ENCODE measurements at places on chromosomes 16 and 17.
A peak's percentile ranks its signal among the peaks of the same experiment; 100 is the strongest.

GRCh38 chr16:68279726-68280558, 15.6 kb downstream of the SLC7A6 start:
- no peak for DNase-seq

DNA sequence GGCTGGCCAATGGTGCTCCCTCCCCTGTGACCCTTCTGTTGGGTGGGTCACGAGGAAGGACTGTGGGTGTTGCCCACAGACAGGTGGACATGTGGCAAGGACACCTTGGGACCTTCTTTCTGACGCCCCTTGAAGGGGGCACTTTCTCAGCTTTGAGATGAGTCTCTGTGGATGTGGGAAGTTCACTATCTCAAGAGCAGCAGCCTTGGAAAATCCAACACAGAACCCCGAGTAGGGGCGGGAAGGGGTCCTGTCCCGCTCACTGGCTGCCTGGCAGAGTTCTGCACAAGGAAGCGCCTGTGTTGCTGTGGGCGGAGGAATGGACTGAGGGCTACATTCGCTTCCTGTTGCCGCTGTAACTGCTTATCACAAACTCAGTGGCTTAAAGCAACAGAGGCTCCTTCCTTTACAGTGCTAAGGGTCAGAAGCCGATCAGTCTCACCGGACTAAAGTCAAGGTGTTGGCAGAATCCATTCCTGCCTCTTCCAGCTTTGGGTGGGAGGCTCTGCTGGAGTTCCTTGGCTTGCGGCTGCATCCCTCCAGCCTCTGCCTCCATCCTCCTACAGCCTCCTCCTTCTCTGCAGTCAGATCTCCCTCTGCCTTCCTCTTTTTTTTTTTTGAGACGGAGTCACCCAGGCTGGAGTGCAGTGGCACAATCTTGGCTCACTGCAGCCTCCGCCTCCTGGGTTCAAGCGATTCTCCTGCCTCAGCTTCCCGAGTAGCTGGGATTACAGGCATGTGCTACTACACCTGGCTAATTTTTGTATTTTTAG, 305.2 kb downstream of the SEC14L1 start:
- DNase-seq = peak; percentile 76

- no peak for DNase-seq
These were observed 504.2 kb upstream of the SALL1 start for GRCh38 chr16:51655249-51655648.

- no peak for DNase-seq
These were observed 49.3 kb downstream of the TTC19 start for GRCh38 chr17:16048811-16049449.

GRCh38 chr17:82648742-82649331, 593 bp upstream of the WDR45B start:
- DNase-seq = no peak

- DNase-seq = no peak
These were observed 40.3 kb downstream of the PKD1 start for GRCh38 chr16:2095315-2095853.

GRCh38 chr17:31556969-31557645, 165.6 kb downstream of the RAB11FIP4 start:
- DNase-seq = no peak

- DNase-seq = no peak
These were observed 95.2 kb upstream of the SMIM36 start for GRCh38 chr17:55606488-55606815.

GRCh38 chr17:52410781-52411180, 252.3 kb upstream of the CA10 start:
- DNase-seq = no peak

GRCh38 chr16:80509872-80510271, 30.9 kb upstream of the DYNLRB2 start:
- DNase-seq = no peak

GRCh38 chr17:43645765-43646481, 15.8 kb downstream of the MEOX1 start:
- DNase-seq = no peak

DNA sequence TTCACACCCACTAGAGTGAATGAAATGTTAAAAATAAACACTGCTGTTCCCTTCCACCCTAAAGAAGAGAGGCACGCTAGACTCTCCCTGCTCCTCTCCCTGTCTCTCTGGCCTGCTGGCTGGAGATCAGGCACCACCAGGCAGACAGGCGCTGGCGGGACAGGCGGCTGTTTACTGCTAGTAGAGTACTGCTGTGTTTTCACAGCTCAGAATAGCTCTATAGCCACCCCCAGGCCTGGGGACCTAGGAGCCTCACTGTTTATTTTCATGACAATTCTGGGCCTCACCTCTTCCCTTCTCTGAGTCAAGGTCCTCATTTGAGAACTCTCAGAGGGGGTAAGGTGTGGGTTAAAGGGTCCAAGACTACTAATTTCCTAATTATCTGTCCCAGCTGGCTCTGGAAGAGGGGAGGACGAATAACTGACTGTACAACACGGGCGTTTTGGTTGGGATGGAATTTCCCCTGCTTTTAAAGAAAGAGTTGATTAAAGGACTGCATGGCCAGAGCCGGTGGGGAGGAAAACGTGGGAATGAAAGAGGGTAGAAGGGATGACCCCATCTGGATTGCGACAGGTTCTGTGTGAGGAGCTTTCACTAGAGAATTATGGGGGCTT, 9.0 kb upstream of the G6PC1 start:
- no peak for DNase-seq

DNA sequence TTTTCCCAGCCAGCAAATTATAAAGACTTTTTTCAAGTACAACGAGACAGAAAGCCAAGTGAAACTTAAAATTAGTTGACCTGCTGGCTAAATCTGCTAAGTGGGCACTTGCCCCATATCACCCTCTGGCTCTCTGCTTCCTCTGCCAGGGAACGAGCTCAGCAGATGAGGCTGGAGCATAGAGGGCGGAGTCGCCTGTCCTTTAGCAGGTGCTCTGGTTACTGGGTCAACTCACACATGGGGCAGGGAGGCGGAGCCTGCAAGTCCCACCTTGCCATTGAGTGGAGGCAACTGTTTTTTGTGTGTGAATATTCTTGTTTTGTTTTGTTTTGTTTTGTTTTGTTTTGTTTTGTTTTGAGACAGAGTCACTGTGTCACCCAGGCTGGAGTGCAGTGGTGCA, 62.5 kb downstream of the EMP2 start:
- no peak for DNase-seq

DNA sequence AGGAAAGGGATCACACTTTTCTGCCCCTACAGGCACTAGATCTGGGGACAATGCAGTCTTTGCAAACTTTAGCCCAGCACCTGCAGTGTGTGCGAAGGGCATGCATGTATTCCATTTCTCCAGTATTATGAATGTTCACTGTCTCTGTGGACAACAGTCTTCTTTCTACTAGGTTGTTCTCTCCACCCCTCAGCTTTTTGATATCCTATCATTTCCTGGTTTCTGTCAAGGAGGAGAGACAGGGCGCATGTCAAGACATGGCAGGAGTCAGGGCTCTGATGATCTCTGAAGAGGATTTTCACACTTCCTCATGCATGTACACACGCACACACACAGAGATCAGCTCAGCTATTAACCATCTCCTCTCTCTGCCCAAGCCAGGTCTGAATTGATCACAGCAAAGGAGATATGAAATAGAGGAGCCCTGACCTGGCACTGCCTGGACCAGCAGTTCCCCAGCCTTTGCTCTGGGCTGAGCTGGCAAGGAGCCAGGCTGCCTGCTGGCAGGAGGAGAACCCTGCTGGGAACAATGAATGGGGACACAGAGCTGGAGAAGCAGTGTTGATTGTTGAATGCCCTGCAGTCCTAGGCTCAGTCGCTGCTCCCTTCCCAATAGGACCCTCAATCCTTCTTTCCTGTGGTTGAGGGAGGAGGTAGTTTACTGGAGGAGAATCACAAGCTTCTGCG, 2.6 kb downstream of the GPR179 start:
- no peak for DNase-seq

- DNase-seq = no peak
These were observed 10.9 kb upstream of the WSB1 start for GRCh38 chr17:27283060-27283459.

- DNase-seq = no peak
These were observed 7.5 kb upstream of the SNTB2 start for GRCh38 chr16:69179328-69180010.

- no peak for DNase-seq
These were observed 683.5 kb downstream of the MAF start for GRCh38 chr16:78916928-78917545.

GRCh38 chr16:72665701-72666100, 382.2 kb downstream of the ZFHX3 start:
- no peak for DNase-seq

DNA sequence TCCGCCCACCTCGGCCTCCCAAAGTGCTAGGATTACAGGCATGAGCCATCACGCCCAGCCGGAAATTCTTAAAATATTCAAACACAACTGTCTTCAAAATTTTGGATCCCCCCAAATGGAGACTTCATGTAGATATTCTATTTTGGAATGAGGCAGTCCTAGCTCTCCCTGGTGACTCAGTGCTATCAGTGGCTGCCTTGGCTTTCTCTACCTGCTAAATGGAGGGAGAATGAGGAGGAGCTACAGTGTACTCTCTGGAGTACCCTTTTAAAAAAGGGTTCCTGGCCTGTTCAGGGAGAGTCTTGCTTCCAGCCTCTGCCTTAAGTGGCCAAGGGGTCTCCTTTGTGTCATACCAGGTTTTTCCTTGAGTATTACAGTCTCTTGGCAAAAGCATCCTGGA, 10.8 kb downstream of the ALKBH5 start:
- no peak for DNase-seq

DNA sequence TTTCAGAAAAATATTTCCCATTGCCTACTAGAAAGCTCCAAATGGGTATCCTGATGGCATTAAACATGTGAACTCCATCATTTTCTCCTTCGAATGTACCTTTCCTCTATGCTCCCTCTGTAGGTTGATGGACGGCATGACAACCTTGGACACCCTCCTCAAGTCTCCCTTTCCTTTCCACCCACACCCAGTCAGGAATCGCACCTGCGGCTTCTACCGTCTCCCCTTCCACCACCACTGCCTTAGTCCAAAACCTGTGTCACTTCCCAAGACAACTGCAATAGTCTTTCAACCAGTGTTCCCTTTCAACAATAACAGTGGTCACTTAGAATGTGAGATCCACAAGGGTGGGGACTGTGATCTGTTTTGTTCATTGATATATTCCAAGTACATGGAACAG, 233.1 kb upstream of the AXIN2 start:
- no peak for DNase-seq

- no peak for DNase-seq
These were observed 121.1 kb downstream of the CYLD start for GRCh38 chr16:50862818-50863643.

- DNase-seq = no peak
These were observed 257.3 kb upstream of the SALL1 start for GRCh38 chr16:51408357-51408756.

DNA sequence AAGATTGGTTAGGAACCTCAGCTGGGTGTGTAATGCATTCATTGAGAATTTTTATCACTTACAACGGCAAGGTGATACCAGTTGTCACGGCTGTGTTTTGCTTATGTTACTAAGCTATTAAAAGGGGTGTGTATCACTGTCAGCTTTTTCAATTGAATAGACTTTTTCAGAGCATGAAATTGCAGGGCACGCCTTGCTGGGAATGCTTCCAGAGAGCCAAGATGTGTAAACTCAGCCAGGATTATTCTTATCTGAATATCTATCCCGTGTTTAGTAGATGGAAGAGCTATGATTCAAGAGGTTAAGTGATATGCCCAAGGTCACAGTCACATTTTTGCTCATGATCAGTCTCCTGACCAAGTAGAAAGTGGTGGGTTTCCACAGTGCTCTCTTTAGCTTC, 6.6 kb upstream of the TEKT3 start:
- DNase-seq = no peak

DNA sequence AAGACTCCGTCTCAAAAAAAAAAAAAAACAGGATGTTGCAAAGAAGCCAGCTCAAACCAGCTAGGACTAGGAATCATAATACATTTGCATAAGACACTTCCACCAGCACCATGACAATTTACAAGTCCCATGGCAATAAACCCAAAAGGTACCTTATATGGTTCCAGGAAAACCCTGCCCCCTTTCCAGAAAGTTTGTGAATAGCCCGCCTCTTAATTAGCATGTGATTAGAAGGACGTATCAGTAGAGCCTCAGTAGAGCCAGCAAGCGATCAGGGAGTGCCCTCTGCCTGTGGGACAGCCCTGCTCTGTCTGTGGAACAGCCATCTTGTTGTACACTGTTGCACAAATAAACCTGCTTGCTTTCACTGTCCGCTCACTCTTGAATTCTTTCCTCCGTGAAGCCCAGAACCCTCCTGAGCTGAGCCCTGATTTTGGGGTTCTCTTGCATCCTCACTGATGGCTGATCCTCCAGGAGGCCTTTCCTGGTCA, 14.0 kb downstream of the NUPR1 start:
- no peak for DNase-seq

- no peak for DNase-seq
These were observed 17.2 kb downstream of the MRC2 start for GRCh38 chr17:62644487-62645173.

- peak; percentile 40 for DNase-seq
These were observed 483.1 kb upstream of the ERCC4 start for GRCh38 chr16:13436641-13437412.

DNA sequence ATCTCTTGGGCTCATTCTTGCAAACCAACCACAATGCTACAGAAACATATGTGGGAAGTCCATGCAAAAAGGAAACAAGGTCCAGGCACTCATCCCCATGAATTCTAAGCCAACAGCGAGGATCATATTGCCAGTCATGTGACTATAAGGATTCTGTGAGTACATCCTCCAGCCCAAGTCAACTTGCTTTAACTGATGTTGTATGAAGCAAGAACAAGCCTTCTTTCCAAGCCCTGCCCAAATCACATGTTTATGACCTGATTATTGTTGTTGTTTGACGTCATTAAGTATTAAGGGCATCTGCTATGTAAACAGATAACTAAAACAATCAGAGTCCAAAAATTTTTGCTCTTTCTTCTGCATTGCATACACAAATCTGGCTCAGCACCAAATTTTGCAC, 78.2 kb upstream of the MON1B start:
- DNase-seq = no peak

GRCh38 chr16:20673071-20673806, 24.2 kb downstream of the ACSM1 start:
- no peak for DNase-seq

DNA sequence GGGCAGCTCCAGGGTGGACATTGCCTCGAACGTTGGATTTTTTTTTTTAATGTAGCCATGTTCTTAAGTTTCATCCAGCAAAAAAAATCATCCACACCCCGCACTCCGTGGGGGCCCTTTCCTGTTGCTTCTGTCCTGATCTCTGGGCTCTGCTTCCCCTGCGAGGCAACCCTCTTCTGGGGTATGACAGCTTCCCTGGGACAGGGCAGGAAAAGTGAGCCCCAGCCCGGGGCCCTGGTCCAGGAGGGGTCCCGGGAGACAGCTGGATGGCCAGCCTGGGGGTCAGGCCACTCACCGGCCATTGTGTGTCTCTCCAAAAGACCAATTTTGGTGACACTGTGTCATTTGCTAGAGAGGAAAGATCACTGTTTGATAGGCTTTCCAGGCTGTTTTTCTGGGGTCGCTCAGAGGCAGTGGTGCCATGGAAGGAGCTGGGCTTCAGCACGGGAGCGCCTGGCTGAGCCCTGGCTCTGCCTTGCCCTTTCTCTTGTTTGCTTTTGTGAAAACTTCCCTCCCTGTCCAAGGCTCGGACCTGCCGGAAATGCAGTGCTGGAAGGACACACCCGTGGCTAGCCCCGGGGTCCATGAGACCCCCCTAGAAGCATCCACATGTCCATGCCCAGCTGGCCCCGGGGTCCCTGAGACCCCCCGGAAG, 41.0 kb upstream of the CHMP6 start:
- no peak for DNase-seq
